AG09309 (cell line): ENCODE measurements at places on chromosomes 11 and 22.

DNA sequence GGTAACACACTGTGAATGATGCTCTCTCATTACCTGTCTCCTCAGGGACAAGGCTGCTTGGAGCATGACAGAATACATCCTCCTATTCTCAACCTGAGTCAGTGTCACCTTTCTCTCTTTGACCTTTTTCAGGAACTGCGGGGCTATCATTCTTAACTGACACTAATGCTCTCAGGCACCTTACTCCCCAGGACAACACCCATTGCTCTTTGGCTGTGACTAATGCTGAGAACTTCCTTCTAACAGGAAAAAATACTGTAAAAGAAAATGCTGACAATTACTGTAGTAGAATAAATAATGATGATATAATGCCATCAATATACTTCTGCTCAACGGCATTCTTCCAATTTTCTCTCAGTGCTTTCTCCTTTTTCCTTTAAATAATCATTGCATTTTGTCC is 2082.7 kb upstream of the RAG2 start:
- DNase-seq: no peak

DNA sequence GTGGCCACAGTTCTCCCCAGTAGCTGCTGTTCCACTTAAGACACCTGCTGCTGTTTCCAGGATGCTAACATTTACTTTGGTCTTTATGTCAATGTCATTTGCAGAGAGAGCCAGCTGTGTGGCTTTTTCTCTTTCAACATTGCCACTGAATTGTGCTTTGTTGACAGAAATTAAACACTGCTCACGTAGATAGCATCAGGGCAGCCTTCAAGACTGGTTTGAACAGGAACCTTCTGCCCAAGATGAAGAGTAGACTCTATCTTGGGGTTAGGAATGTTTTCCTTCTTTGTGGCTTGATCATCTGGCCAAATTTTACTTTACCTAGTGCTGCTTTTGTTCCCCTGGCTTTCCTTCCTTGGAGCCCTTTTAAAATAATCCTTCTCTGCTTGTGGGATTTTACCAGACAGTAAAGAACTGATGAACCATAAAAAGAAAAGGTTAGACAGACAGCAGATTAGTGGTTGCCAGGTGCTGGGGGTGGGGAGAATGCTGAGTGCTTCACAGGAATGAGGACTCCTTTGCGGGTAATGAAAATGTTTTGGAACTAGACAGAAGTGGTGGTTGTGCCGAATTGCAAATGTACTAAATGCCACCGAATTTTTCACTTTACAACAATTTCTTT is 22.7 kb upstream of the XBP1 start:
- no peak for DNase-seq

DNA sequence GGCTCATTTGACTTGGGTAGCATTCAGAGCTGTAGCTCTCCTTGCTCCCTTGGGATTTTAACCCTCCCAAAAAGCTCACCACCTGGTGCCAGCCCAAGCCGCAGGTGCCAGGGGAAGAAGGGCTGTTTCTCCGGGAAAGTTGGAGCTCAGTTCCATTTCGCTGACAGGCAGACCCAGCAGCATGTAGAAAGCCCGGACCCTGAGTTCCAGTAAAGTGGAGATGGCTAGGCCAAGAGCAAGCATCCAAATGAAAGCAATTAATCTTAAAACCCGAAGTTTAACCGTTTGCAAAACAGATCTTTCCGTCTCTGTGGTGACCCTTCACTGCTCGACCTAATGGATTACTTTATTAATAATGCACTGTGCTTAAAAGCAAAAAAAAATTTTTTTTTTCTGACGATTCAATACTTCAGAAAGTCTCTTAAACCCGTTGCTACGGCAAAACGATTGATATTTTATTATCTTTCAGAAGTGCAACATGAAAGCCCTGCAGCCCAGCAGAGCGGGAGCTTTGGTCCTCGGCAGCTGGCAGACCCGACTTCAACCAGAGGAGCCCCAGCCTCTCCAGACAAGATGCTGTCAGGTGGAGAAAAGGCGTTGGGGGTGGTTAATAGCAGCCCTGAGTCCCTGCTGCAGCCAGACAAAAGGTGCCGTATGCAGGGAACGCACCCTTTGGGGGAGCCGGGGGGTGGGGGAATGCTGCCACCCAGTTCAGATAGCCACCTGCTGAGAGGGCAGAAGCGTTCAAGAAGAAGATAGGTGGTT is 3.3 kb downstream of the LMO1 start:
- DNase-seq: no peak

DNA sequence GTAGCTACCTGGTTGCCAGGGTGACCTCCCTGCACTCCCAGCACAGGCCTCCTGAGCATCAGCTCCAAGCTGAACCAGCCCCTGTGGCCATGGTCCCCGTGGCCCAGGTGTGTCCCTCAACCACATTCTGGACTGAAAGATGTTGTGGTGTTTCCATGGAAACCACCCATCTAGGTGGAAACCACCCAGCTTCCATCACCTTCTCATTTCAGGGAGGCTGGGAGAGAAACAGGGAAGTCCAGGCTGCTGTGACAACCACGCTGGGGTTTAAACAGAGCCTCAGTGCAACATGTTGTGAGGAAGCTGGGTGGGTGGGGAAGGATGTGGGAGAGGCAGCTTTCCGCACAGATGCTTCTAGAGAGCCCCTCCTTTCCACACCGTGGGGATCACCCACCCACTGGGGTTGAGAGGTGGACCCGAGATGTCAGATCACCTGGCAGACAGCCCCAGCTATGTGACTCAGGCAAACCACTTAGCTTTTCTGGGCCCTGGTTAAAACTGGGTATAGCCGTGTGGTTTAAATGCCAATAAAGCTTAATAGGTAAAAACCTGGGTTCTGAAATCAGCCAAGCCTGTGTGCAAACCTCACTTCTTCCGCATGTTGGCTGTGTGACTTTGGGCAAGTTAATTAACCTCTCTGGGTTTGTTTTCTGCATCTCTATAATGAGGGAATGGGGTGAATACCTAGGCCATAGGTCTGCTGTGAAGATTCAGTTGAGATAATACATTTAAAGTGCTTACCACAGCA is 46.4 kb downstream of the CD82 start:
- DNase-seq: no peak

DNA sequence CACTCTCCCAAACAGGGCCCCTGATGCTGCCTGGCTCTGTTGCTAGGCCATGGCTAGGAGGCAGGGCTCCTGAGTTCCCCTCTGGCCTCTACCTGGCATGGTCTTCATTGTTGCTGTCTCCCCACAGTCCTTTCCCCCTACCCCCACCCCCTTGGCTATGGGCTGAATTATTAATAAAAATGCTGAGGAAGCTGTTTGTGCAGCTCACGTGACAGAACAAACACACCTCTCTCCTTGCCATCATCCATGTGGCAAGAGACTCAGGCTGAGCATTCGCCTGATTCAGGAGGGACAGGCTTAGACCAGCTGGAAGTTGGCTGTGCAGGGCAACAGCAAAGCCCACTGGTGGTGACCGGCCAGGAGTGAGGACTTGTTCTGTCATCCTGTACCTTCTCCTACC is 4.2 kb upstream of the SYT7 start:
- DNase-seq: no peak

DNA sequence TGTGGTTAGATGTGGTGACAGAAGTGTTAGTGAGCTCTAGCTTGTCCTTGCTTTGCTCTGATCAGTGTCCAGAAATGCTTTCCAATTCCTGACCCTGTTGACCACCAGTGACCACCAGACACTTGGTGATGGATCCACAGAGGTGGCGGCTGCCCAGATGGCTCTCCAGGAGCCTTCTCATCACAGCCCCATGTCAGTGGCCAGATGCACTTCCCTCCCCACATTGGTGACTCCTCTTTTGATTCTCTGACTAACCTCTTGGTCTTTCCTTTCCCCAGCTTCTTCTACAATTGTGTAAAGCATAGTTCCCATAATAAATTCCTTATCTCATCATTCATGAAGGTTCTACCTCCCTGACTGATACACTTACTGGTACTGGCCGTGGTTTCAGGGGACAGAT is 40.1 kb upstream of the CXCR5 start:
- DNase-seq: no peak

- no peak for DNase-seq
These were observed 991 bp upstream of the SLCO2B1 start for GRCh38 chr11:75149766-75150465.

GRCh38 chr11:496834-497564 is 10.0 kb downstream of the RNH1 start:
- DNase-seq: no peak
